ENCODE measurements at places on chromosomes 1 and 21.
A peak's percentile ranks its signal among the peaks of the same experiment; 100 is the strongest.

DNA sequence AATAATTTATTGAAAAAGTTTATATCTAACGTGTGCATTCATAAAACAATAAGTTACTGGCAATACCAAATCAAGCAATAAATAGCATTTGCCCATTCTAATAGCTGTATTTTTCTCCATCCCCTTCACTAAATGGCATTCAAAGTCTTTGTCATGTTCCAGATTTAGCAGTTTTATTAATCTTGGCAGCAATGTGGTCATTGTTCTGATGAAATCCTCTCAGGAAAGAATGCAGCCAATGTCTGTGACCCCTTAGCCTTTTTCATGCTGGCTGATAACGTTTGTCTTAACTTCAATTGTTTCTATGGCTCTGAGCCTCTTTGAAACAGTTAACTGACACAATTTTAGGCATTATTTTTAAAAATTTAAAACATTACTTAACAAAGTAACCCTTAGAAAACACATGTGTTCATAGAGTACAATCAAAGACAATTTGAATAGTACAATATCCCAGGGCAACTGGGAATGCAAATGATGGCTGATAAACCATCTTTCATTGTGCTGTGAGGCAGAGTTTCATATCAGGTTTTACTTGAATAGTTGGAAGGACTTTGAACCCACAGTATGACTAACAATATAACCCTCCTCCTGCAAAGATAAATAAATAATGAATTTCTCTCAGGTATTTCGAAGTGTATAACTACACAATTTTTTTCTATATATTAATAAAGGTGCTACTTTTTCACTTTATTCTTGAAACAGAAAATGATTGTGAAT, 217.5 kb downstream of the LRRIQ3 start:
- DNase-seq, result no peak

DNA sequence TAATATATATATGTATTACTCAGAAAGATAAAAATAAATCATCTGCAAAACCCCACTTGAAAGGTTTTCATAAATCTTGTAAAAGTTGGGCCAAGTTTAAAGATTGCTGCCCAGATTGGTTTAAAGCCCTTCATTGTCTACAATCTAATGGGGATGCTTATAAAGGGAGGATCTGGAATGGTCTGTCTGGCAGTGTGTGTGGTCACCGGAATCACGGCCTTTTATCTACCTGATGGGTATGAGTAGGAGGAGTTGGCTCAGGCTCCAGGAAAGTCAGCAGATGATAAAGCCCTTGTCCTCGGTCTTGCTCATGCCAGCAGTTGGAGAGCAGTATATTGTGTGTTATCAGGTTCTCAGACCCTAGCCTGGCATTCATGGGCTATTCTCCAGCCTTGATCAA, 197.7 kb downstream of the ROR1 start:
- DNase-seq, result no peak

- peak; percentile 38 for DNase-seq
Measured at GRCh38 chr1:226736908-226737818, 1.9 kb downstream of the ITPKB start.

DNA sequence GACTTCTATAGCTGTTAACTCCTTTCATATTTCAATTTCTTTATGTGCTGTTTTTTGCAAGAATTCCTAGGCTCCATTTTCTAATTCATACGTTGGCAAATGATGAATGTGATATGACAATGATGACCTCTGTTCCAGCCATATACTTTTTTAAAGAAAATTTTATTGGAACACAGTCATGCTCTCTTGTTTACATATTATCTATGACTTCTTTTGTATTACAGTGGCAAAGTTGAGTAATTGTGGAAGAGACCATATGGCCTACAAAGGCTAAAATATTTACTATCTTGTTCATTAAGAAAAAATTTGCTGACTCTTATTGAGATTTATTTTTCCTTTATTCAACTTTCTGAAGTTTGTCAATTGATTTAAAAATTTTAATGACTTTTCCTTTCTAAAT, 7.1 kb downstream of the IFI44L start:
- no peak for DNase-seq

DNA sequence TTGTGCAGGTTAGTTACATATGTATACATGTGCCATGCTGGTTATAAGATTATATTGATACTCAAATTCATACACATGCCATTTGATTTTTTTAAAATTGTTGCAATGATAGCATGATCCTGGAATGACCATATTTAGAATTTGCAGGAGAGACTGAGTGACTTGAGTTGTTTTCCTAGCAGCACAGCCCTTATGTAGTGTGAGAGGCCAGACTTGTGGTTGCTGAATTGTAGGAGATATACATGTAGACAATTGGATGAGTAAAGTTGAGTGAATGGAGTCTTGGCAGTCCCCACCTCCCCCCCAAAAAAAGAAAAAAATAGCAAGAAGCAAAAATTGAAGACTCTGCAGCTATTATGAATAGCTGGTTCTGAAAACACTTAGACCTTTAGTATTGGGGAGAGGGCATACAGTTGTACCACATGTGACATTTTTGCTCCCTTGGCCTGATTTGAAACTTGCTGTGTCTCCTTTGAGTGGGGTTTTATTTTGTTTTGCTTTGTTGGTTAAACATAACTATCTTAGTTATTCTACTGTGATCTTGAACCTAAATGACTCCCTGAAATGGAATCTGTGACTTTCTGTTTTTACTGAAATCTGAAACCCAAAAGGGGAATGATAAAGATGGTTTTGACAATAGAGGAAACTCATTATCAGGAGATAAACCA, 280.3 kb downstream of the HMCN1 start:
- DNase-seq, result peak; percentile 66

DNA sequence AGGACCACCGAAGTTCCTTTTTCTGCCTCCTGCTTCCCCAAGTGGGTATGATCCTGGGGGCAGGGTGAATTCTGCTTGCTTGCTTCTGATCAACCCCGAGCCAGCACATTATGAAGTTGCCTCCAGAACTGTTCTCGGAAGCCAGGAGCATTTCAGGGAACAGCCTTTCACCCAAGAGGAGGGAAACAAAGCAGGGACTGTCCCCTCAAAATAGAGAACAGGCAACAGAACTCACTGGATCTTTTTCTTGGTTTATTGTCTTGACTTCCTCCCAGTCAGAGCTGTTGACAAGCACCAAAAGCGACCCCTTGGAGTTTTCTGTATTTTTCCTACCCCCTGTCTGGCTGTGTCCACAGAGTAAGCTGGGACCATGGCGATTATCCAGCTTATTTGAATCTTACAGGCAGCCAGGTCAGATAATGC, 258.3 kb upstream of the SGIP1 start:
- DNase-seq, result no peak

GRCh38 chr1:244449936-244450508, 1.7 kb downstream of the ADSS2 start:
- no peak for DNase-seq

DNA sequence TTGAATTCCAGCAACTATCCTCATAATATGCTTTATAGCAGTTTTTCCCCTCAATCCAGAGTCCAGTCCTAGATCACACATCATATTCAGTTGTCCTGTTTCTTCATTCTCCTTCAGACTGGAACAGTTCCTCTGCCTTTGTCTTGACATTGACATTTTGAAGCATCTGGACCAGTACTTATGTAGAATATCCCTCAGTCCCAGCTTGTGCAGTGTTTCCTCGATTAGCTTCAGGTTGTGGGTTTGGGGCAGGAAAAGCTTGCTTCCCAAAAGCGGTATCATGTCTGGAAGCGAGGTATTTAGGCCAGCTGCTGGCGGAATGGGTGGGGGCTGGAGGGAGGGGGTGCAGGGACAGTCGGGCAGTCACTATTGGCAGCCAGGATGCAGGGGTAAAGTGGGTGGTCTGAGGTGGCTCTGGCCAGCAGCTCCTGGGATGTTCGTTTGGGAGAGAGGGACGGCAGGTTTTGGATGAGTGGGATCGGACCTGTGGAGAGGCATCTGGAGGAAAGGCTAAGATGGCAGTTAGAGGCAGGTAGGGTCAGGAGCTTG, 6.5 kb downstream of the THEMIS2 start:
- no peak for DNase-seq

DNA sequence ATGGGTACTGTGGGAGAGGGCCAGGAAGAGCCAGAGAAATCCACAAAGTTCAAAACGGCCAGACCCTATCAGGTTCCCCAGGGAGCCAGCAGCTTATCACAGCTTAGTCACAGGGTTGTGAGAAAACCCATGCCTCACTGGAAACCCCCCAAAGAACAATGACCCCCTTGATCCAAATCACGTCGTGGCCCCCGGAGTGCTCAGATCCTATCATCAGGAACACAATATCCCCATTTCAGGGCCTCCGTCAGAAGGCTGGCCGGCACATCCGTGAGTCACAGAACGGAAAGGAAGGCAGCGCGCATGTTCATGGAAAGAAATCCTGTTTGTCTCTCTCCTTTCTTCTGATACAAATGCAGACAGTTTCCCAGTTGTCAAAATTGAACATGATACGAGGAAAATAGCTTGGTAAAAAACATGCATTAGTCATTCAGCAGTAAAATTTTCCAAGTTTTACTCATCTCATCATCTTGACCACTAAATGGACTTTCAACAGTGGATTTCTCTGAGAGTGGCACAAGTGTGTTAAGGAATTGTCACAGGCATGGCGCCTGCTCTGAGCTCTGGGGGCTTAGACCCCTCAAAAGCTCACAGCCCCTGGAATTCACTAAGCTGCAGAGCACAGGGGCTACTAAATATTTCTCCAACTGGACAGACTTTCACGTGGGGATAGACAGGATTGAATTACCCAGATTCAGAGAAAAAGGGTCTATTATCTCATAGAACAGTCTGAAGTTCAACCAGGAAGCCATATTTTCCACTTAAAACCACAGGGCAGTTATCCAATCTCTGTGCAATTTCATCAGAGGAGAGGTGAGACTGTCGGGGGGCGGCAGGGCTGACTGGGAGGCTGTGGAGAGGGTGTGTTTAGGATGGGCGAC, 124.8 kb downstream of the RIPK4 start:
- peak; percentile 95 for DNase-seq

DNA sequence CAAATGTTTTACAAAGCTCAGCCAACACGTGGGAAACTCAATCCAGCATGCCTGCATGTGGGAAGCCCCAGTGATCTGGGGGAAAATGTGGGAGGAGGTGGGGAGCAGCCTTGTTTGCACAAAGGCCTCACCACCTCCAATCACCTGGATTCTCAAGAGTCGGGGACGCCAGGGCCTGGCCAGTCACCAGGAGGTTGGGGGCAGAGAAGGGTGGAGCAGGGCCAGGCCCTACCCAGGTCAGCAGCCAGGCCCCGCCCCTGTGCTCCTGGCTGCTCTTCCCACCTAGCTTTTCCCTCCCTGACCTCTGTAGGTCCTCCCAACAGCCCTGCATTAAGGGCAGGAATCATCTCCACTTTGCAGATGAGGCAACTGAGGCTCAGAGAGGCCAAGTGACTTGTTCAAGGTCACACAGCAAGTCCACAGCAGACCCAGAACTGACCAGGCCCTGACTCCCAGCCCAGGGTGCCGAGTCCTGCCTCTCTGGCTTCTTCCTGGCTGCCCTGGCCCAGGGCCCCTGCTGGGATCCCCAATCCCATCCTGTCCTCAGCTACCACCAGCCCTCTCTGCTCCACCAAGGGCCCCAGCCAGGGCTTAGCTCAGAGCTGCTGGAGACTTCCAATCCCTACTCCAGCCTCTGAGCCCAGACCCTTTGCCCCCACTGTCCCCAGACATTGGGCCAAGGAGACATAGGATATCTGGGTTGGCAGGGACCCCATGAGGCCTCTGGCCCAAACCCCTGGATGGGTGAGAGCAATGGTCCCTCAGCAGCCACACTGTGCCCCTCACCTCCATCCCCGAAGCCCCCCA, 508.6 kb downstream of the PTPRU start:
- DNase-seq, result no peak

DNA sequence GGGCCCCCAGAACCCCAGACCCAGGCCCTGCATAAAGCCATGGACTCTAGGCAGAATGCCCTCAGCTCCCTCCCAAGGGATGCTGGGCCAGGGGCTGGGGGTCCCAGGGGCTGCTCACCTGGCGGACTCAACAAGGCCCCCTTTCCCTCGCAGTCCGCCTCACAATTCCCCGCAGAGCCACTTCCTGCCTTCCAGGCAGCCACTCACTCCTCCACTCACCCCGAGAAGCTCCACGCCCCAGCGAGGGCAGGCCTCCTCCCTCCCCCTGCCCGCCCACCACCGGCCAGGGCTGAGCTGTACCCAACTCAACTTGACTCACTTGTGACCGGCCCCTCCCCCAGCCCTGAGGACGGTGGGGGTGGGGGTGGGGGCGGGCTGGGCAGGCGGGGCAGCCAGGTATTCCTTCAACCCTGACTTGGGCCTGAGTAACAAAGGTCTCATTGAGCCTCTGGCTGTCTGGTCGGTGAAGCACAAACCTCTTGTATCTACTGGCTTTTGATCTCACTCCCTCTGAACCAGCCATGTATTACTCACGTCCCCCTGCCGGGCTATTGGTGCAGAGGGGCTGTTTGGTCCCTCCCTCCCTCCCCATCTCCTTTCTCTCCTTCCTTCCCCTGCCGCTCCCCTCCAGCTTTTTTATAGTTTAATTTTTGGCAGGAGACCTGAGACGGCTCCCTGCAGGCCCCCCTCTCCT, 5.9 kb downstream of the BLACAT1 start:
- peak; percentile 56 for DNase-seq

DNA sequence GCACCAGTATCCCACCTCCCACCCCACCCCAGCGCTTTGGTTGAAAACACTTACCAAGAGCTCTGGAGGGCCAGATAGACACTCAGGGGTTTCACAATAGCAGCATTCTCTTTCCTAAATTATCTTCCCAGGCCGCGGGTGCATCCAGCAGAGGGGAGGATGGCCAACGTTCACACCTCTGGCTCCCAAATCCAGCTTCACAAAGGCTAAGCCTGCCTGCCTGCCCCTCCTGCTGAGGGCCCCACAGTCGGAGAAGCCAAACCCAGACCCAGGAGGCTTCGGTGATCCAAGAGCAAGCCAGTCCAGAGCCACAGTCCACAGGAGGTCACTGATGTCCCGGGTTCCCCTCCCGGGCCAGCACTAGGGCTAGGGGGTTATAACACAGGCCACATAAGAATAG, 231.9 kb downstream of the TRABD2B start:
- DNase-seq, result no peak

DNA sequence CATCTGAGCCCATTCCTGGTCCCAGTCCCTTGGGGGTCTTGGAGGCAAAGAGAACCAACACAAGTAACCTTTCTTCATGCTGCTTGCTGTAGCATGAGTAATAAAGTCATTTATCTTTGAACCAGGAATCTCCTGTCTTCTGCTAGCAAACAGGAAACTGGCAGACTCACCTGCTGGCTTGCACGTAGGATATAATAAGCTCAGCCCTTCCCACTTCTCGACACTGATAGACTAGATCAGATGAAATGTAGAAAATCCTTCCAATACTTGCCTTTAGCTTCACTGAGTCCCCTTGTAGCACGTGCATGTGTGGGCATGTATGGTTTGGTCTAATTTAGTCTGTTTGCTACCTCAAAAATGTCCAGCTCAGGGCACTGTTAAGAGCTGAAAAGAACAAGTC, 6.5 kb upstream of the TFF2 start:
- DNase-seq, result no peak
